ENCODE measurements at places on chromosomes 4 and X.

- DNase-seq: no peak
Measured at GRCh38 chr4:81700189-81700588, 228.5 kb upstream of the RASGEF1B start.

- no peak for DNase-seq
Measured at GRCh38 chrX:40152741-40153344, 55.1 kb upstream of the BCOR start.

DNA sequence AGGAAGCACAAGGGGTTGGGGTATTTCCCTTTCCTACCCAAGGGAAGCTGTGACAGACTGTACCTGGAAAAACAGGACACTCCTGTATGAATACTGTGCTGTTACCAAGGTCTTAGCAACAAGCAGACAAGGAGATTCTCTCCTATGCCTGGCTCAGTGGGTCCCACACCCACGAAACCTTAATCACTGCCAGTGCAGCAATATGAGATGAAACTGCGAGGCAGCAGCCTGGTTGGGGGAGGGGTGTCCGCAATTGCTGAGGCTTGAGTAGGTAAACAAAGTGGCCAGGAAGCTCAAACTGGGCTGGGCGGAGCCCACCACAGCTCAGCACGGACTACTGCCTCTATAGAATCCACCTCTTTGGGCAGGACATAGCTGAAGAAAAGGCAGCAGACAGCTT lies 197.7 kb downstream of the INPP4B start:
- no peak for DNase-seq

DNA sequence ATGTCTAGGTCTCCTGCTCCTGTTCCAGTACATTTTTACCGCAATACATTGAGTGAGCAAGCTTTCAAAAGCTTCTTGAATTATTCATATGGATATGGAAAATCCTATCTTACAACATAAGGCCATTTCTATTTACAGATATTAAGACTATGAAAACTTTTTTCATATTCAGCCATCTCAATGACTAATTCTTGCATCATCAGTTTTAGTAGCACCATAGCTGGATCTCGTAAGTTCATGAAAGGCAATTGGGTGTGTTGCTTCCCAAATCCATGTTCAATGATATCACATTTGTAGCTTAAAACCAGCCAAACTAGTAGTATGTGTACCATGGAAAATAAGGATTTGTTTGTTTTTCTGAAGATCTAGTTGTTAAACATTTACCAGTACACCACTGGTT lies 118.3 kb upstream of the GABRA2 start:
- DNase-seq: no peak

GRCh38 chrX:29890646-29891200 lies 324.6 kb upstream of the MAGEB2 start:
- DNase-seq: no peak

DNA sequence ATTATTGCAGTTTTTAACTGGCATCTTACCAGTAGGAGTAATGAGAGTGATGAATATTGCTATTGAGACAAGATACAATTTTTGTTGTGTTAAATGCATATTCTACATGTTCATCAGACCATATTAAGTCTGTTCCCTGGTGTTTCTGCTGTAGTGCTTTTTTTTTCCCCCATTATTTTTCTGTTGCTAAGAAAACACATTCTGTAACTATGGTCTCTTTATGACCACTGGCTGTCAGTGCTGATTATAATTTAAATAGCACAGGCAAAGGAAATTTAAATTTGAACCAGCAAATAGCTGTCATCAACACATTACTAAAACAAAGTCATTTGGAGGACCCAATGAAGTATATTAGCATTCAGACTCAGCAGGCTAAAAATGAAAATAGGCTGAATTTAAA lies 98.3 kb upstream of the ANKRD50 start:
- no peak for DNase-seq

- DNase-seq: no peak
Measured at GRCh38 chrX:26822448-26822847, 606.5 kb downstream of the MAGEB5 start.

GRCh38 chrX:7927259-7928167 lies at the start of gene PNPLA4:
Gene PNPLA4, minus strand, starts transcription at chrX:7927413. Its CDS starts 1,294 bp downstream, at chrX:7926119.
- DNase-seq: peak; percentile 60

All from activated CD4-positive, alpha-beta T cell treated with anti-CD3 and anti-CD28 coated beads, Interleukin-2, amount 50 U/mL, for 24 hours (primary cell).